ENCODE measurements at places on chromosomes 1 and 21.
A peak's percentile ranks its signal among the peaks of the same experiment; 100 is the strongest.

DNA sequence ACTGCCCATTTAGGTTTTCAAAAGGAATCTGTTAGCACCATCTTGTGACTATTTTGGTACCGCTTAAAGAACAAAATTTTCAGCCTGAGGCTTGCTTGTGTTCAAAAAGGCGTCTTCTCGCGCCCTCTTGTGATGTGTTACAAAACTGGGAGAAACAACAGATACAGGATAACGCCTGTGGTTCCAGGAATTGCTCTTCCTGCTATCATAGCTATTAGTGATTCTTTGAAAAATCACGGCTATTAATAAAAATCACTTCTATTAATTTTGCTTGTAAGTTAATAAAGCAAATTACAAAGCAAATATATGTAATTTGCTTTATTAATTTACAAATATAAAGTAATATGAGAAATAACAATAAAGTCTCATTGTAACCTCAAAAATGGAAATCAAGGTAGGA, 82.2 kb upstream of the ABCD3 start:
- DNase-seq, result peak; percentile 11

DNA sequence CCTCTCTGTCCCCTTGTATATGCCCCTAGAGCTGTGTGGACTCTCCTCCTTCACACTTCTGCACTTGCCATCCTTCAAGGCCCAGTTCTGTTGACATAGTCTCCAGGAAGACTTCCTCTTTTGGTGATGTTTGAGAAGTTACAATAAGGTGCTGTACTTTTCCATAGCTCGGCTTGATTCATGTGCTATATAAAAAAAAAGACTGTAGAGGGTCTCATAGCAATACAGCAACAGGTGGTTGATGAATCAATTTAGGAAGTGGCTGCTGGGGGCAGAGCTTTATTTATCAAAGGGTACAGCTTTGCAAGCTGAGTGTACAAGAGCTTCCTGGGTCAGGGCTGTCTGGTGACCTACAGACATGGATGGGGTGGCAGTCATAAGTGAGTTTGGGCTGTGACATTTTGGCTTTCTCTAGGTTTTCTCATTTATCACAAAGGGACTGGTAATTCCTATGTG, 102.7 kb downstream of the RUNX1 start:
- DNase-seq, result peak; percentile 39

GRCh38 chr1:156289857-156290256, 5.6 kb downstream of the GLMP start:
- no peak for DNase-seq

GRCh38 chr1:214120191-214120590, 132.4 kb downstream of the PROX1 start:
- no peak for DNase-seq

DNA sequence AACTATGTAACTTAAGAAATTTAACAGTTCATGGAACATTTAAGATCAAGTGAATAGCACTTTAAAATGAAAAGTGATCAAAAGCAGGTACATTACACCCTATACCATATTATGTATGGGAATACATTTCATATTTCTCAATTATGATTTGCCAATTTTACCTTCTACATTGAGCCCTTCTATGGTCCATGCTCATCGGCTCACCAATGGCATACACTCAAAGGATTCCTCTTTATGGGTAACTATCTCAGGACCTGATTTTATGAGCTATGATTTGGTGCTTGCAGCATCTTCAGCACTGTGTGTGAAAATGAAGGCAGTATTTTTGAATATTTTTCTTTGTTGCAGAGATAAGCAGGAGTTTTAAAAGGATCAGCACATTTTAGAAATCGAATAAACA, 33.5 kb downstream of the FUBP1 start:
- no peak for DNase-seq

DNA sequence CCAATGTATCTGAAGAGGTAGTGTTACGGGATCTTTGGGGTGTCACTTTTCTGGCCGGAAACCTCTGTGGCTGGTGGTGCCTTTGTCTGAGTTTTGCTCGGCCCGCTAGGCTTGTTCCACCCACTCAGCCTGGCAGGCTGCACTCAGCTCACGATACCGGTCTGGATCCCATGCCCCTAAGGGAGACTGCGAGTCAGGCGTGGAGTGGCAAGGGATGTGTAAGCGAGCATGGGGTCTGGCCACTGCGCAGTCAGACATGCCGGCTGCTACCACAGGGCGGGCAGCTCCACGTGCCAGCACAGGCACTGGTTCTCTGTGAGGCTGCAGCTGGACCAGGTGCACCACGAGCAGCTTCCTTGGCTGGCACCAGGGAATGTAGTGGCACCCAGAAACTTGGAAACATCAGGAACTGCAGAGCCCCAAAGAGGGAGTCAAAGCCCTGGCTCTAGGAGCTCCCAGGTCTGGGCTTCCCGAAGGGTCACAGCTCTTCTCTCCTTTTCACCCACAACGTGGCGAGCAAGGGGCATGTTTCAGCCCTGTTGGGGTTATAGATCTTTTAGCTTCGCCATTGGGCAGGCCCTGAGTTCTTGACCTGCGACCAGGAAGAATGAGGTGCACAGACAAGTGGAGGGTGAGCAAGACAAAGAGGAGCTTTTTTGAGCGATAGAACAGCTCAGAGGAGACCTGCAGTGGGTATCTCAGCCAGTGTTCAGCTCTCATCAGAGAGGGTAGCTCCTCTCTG, 23.8 kb upstream of the LRRC8C start:
- peak; percentile 67 for DNase-seq

- no peak for DNase-seq
Observed at GRCh38 chr1:207890136-207890738, 20.7 kb downstream of the CD34 start.

DNA sequence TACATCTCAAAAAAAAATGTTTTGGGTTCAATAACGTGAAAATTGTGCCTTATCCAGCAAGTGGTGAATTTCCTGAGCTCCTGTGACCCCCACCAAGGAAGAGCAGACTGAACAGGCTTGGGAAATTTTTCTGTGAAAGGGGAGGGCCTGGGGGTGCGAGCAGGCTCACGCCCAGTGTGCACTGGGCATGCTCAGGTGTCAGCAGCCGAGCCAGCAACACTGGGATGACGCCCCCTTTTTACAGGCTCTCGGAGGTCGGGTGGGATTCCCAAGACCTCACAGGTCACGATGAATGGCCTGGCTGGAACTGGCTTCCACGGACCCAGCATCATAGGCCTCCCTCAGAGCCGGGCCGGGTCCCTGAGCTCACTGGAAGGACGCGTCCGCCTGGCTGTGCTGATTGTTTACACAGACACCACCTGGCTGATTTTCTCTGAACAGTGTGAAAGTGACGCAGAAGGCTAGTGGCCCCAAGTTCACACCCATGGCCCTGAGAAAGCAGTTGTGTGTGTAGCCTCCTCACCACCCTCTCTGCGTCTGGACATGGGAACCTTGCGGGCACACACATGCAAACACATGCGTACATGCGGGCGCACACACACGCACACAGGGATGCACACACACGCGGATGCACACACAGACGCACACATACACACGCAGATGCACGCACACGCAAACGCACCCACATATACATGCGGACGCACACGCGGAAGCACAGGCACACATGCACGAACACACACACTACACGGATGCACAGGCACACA, 9.2 kb downstream of the CSTB start:
- no peak for DNase-seq

DNA sequence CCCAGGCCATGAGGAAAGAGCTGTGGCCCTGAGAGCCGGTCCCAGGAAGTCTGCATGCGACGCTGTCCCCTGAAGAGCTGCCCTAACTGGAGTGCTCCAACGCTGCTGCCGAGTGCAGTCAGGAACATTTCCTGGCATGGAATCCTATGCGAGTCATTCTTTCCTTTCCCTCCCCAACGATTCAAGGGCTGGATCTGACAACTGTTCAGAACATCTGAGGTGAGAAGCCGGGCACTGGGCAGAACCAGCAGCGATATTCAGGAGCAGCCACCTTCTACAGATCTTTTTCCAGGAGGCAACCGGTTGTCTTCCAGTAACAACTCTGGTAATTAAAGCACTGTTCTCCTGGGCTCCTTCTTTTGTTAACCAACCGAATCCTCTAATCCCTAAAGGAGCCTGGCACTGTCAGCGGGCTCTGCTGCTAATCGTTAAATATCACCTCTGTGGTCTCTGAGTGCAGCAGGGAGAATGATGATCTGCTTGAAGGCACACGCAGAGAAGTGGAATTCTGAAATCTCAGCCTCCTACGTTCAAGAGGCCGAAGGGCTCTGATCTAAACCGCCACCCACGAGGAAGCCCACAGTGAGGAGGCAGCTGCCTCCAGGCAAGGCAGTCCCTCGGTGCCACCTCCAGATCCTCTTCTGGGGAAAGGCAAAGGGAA, 55.8 kb downstream of the SLC45A1 start:
- no peak for DNase-seq

GRCh38 chr1:66938613-66939012, 13.8 kb downstream of the MIER1 start:
- no peak for DNase-seq

DNA sequence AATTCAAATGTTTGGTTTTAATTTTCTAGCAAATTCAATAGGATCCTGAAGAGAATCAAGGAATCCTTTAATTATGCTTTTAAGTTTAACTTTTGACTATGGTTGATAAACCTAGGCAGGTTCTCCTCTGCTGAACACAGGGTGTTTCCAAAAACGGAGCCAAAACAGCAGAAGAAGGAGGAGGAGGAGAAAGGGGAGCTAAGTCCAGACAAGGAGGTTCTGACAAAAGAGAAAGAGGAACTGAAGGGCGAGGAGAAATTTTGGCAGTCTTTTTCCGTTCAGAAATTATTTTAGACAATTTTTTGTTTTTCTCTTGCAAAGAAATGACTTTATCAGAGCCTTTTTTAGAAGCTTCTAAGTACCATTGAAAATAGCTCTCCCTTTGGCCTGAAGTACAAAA, 33.2 kb upstream of the FNBP1L start:
- no peak for DNase-seq

All from CD4-positive, alpha-beta T cell treated with Interleukin-2 at 100 ng/mL for 4 hours (primary cell).